ENCODE measurements at places on chromosomes 12 and 14.

DNA sequence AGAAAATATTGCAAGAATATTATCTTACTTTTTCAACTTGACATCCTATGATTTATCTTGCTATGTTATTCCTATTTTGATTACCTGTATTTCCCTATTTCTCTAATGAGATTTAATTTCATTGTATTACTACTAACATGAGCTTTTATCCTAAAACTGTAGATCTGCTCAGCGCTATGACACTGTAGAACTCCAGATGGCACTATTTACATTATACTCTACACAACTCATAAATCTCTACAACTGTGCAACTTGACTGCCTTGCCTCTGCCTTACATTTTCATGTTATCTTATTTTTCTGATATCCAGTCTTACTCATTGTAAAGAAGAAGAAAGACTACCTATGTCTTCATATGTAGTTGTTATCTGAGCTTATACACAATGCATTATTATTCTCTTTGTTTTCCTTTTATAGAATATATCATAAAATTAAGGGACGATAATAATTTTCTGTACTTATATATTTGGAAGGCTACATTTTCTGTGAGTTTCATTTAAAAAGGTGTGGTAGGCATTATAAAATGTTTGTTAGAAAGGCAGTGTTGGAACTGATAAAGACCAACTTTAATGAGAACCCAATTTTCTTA lies 24.1 kb downstream of the NUP37 start:
- DNase-seq, result peak; percentile 38

GRCh38 chr12:116174006-116174405 lies 103.5 kb downstream of the MED13L start:
- no peak for DNase-seq

- no peak for DNase-seq
Observed at GRCh38 chr14:61202124-61202523, 79.0 kb downstream of the TMEM30B start.

DNA sequence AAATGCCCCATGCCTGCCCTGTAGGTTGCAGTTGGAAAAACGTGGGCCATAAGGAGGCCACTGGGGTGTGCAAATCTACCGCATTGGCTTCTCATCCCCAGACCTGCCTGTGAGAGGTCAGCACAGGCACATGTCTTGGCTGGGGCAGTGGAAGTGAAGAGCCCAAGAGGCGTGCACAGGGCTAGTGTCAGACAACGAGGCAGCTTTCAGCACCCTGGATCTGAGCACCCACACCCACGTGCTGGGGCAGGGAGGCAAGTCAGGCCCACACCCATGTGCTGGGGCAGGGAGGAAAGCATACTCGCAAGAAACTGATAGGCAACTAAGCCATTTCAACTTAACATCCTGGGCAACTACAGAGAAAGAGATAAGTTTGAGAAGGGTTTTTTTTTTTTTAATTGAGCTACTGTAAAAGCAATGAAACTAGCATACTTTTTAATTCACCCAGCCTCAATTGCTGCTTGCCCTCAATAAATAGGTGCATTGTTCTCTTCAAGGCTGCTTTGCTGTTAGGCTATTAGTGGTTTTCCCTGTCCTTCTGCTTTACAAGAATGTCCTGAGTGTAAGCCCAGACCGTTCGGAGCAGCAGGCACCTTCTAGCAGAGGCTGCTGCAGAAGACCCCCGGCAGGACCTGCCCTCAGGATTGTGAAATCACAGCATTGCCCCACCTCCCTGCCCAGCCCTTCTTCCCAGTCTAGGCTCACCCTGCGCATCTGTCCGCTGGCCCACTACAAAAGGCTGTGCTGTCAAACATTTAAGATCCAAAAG lies 355.3 kb upstream of the FKBP4 start:
- no peak for DNase-seq

GRCh38 chr14:64266239-64266638 lies 27.9 kb downstream of the ESR2 start:
- peak; percentile 61 for DNase-seq

- DNase-seq, result no peak
Observed at GRCh38 chr12:112782943-112783342, 8.6 kb upstream of the RPH3A start.

GRCh38 chr12:132888852-132889251 lies 1.4 kb upstream of the CHFR start:
- no peak for DNase-seq

GRCh38 chr14:22397221-22397737 lies 191.7 kb downstream of the DAD1 start:
- DNase-seq, result no peak

DNA sequence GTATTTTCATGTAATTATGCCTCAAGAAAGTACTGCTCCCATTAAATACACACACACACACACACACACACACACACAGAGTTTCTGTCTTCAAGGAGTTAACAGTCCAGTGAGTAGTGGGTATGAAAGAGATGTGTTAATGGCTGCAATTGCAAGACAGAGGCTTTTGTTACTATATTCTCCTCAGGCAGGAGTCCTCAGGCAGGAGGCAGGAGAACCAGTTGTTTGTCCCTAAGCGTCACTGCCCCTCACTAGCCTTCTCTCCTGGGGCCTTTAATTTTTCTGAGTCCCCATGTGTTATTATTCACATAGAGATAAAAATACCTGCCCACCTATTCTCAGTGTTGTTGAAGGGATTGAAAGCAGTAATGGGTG lies 31.2 kb downstream of the DAD1 start:
- DNase-seq, result no peak

GRCh38 chr14:29900609-29901350 lies 26.9 kb downstream of the PRKD1 start:
- no peak for DNase-seq

DNA sequence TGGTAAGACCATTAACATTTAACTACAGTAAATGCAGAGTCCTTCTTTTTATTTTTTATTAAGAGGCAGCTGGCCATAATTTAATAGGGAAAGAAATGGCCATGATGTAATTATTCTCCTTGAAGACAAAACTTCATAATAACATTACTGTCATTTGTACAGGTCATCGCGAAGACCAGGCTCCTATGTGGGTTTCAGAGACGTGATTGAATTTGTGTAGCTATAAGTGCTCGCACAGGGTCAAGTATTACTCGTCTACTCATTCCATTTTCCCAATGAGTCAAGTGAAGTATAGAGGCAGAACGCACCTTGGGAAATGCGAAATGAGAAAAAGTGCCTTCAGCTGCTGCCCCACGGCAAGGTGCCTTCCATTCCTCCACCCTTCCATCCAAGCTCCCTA lies 40.4 kb downstream of the EGLN3 start:
- DNase-seq, result no peak

DNA sequence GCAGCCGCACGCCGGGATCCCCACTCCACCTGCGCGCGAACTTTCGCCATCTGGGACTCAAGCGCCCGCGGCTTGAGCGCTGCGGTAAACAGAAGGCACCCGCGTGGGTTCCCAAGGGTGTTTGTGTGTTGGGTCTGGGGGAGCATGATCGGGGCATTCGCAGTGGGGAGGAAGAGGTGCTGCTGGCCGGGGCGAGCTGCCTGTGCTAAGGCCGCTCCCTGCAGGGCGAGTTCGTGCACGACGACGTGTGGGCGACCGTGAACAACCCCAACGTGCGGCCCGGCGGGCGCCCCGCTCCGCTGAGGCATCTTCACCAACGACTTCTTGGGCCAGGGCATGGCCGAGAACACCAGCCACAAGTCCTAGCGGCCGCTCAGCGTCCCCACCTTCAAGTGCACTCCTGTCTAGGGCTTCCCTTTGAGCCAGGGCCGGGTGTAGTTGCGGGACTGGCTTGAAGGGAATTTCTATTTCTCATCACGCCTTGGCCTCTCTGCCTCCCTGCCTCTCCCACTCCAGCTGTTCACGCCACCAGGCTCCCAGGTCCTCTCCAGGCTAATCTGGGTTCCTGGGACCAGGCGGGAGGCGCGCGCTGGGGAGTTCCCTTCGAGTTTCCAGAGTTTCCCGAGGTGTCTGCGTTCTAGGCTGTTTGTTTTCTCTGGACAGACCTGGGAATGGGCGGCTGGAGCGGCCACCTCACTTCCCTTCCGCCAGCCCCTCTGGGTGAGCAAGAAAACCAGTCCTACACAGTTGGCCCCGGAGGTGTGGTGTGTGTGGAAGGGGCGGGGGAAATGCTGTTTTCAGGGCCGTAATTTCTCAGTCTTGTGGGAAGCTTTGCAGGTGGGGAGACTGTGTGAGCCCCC lies 417.8 kb upstream of the TMTC1 start:
- no peak for DNase-seq

- no peak for DNase-seq
Observed at GRCh38 chr14:54039311-54039710, 82.7 kb upstream of the BMP4 start.

GRCh38 chr14:94682061-94682516 lies 69.9 kb downstream of the SERPINA3 start:
- no peak for DNase-seq

GRCh38 chr12:26229910-26230309 lies 34.5 kb downstream of the SSPN start:
- no peak for DNase-seq

DNA sequence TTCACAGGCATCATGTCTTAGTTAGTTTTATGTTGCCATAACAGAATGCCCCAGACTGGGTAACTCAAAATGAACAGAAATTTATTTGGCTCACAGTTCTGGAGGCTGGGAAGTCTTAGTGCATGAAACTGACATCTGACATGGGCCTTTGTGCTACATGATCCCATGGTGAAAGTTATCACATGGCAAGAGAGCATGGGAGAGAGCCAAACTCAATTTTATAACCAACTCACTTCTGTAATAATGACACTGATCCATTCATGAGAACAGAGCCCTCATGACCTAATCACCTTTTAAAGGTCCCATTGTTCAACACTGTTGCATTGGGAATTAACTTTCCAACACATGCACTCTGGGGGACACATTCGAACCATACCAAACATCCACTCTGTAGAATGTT lies 1015.1 kb downstream of the DIO2 start:
- no peak for DNase-seq

DNA sequence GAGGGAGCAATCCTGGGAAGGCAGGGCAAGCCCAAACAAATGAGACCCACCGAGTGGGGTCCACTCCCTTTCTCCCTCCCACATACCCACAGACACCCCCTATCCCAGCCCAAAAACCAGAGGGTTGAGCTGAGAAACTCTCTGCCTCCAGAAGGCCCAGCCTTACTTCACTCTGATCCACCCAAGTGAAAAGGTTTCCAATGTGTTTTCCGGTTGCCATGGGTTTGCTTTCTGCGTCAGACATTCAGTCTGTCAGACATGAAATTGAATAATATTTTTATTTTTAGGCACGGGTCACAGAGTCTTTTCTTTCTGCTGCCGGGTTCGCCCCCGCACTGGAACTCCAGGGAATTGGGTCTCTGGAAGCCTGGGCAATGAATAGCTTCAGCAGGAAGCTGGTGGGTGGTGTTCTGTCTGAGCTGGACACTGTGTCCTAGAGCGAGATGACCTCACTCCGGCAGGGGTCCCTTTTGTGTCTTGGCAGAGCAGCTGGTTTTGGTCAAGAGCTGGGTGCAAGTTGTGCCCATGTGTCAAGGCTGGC lies 69.8 kb upstream of the CLMN start:
- no peak for DNase-seq

GRCh38 chr12:95532851-95533250 lies 18.4 kb downstream of the USP44 start:
- DNase-seq, result peak; percentile 66

DNA sequence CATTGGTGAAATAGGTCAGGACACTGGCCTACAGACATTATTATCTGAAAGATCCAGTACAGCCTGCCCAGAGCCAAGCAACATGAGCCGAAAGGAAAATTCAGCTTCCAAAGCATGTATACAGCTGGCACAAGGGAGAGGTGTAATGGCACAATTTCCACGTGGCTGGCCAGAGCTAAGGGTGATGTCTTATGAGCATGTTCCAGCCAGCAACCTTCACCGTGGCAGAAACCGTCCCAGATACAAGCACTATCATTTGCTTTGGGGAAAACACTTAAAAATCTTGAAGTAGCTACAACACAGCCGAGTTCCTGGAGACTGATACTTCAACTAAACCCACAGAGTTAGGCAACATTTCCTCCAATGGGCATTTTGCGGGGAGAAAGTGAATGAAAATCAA lies 44.5 kb downstream of the CORO1C start:
- no peak for DNase-seq

DNA sequence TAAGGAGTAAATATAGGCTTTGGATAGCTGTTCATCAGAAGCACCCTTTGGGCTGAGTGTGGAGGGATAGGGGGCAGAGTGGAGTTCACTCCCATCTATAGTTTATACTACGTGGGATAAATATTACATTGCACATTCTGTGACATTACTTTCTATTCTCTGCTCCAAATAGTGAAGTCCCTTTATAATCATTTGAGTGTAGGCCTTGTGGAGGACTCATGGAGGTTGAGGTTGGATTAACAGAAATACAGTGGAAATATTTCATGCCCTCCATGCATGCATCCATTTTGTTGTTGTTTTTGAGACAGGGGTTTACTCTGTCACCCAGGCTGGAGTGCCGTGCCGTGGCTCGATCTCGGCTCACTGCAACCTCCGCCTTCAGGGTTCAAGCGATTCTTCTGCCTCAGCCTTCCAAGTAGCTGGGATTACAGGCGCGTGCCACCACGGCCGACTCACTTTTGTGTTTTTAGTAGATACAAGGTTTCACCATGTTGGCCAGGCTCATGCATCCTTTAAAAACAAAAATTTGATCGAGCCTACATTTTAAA lies 1.4 kb downstream of the CHPT1 start:
- no peak for DNase-seq

DNA sequence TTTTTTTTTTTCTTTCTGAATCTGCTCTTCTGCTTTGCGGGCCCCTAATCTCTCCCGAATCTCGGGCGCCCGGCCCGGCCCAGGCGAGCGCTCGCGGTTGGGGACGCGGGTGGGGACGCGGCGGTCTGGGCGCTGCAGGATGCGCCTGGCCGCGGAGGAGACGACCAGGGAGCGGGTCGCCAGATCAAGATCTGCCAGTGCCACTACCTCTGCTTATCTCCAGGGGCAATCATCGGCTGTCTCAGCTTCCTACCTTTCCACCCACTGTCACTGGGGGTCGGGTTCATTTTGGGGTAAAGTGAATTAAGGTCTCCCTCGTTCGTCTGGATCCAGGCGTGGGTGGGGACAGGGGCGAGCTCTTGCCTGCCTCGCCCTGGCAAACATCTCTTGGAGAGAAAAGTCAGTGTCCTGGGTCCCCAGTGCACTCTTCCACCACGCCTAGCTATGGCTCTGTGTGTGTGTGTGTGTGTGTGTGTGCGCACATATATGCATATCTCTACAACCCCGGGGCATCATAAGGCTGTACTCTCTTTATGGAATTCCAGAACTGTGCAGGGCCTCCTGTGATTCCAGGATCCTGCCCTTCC lies 422.3 kb downstream of the VRK1 start:
- DNase-seq, result no peak

GRCh38 chr12:96044017-96044942 lies 8.9 kb upstream of the LTA4H start:
- peak; percentile 72 for DNase-seq

DNA sequence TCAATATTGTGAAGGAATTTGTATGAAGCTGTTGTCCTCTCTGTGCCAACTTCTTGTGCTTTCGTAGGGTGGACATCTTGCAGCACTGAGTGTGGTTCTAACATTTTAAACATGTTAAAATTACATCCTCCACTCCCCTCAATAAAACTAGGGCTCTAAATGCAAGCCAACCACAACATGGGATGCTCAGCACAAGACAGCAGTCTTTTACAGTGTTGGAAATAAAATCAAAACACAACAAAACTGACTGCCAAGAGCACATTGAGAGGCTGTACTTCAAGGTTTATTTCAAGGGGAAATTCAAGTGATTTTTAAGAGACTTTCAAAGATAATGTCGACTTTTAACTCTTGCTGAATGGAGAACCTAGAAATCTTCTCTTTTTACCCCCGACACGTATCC lies 396.9 kb downstream of the TMTC2 start:
- DNase-seq, result no peak

GRCh38 chr14:102297436-102298170 lies 7.4 kb downstream of the MOK start:
- DNase-seq, result no peak

GRCh38 chr12:92546635-92547348 lies 156.0 kb upstream of the PLEKHG7 start:
- no peak for DNase-seq
